ENCODE measurements at places on chromosomes 3 and 15.

GRCh38 chr15:81897057-81897677 is 148.7 kb downstream of the MEX3B start:
- DNase-seq: no peak

DNA sequence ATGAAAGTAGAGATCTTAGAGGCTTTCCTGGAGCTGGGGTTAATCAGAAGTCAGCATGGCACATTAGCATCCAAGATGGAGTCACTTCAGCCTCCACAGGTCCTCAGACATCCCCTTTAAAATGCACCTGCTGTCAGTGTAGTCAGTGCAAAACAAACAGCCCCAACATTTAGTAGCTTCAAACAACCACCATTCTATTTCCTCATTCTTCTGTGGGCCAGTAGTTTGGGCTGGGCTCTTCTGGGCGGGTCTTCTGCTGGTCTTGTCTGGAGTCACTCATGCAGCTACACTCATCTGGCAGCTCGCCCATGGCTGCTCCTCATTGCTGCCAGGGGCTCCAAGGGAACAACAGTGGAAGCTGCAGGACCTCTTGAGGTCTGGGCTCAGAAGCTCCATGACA is 99.9 kb downstream of the TLE3 start:
- no peak for DNase-seq

DNA sequence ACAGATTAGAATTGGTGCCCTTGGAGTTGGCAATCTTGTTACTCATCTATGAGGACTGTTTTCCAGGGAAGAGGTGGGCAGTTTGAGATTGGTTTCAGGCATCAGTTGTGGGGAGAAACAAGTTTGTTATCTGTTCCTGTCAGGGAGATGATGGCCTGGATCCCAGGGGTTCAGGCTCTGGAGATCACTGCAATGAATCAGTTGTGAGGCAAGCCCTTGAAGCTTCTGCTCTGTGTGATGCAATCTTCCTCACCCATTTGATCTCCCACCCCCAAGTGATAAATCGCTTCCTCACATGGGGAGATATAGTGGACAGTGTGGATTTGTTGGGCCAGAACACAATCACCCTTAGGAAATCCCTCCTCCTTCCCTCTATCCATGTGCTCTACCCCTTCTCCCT is 276.6 kb upstream of the LRTM1 start:
- no peak for DNase-seq

DNA sequence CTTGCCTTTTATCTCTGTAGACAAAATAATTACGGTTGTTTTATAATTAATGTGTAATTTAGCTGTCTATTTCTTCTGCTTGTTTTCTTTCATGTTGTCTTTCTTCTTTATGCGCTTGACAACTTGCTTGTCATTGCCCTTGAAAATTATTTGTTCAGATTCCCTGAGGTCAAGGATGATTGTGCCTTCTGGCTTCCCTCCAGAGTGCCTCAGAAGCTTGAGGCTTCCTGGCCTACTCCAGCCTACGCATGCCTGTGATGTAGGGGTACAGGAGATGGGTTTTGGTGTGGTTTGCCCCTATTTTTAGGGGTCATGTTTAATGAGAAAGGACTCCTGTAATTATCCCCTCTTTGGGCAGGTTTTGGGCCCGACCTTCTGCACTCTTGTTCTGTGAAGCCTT is 231.5 kb downstream of the SV2B start:
- no peak for DNase-seq

DNA sequence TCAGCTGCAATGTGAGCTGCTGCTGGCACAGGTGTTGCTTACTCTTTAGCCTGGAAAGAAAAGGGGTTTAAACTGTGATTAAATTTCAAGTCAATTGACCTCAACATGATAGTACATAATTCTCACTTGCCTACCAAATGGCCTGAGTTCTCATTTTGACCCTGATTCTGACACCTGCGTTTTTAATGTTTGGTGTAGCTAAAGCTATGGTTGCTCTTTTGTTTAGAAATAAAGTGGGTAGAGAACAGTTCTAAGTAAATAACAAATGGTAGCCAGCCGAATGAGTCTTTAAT is 100.8 kb upstream of the SOX2 start:
- DNase-seq: no peak

GRCh38 chr3:58307639-58308215 is 1.4 kb downstream of the HTD2 start:
- DNase-seq: peak; percentile 43

GRCh38 chr3:1017870-1018269 is 75.0 kb upstream of the CNTN6 start:
- DNase-seq: no peak

- no peak for DNase-seq
Measured at GRCh38 chr3:127366383-127366782, 78.5 kb upstream of the PRR20G start.

Measured in naive thymus-derived CD4-positive, alpha-beta T cell (primary cell).